Spleen (tissue), 13 donors: ENCODE measurements at places on chromosomes 16 and 17.

- no peak for DNase-seq
Observed at GRCh38 chr16:5412731-5413130, 315.1 kb upstream of the EEF2KMT start.

DNA sequence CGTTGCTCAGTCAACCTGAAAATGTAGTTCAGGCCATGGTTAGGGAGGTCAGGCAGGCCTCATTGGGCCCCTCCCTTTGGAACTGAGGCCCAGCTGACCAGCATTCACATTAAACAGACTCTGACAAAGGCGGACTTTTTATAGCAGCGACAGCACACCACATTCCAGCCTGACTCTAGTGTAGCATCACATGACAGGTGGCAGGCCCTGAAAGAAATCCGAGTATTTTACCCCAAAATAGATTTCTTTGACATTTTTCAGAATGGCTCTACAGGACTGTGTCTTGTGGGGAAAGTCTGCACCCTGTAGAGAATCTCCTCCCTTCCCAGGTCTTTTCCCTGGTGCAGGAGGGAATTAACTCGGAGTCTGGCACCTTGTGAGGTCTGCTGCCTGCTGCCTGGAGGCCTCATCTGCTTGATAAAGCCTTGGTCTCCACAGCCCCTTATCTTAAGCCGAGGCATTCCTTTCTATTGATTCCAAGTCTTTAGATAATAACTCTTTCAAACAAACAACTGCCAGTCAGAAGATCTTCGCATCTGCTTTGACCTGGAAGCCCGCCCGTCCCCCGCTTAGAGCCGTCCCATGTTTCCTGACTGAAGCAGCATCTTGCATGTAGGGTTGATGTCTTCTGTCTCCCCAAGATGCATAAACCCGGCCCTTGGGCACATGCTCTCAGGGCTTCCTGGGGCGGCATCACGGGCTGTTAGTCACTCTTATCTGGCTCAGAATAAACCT is 44.0 kb upstream of the CAPN15 start:
- no peak for DNase-seq

DNA sequence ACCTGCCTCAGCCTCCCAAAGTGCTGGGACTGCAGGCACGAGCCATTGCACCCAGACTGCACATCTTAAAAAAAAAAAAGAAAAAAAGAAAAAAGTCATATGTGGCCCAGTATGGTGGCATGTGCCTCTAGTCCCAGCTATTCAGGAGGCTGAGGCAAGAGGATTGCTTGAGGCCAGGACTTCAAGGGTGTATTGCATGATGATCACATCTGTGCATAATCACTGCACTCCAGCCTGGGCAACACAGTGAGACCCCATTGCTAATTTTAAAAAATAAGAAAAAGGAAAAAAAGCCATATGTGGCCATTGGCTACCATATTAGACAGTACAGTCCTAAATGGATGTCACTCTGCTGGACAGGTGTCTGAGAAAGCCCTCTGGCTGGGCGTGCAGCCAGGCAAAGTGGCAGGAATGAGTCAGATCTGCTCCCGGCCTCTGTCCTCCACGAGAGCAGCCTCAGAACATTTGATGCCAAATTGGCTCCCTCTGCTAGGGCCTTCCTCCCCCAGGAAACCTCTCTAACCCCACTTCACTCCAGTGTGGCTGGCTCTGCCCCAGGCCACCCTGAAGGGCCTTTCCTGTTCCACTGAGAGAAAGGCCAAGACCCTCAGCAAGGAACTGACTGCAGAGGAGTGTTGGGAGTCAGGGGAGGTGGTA is 14.7 kb downstream of the CA7 start:
- peak; percentile 52 for DNase-seq

GRCh38 chr16:49458656-49459445 is 85.2 kb downstream of the C16orf78 start:
- DNase-seq, result peak; percentile 59

- no peak for DNase-seq
Observed at GRCh38 chr17:44092051-44092450, 21.5 kb downstream of the G6PC3 start.

DNA sequence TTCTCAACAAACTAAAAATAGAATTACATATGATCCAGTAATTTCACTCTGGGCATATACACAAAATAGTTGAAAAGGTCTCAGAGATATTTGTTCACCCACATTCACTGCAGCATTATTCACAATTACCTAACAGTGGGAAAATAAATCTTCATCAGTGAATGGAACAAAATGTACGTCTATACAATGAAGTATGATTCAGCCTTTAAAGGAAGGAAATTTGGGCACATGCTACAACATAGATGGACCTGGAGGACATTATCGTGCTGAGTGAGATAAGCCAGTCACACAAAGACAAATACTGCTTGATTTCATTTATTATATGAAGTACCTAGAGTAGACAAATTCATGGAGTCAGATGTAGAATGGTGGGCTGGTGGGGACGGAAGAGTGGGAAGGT is 47.0 kb downstream of the MFSD11 start:
- DNase-seq, result no peak
